ENCODE measurements at places on chromosomes 4 and X.

- no peak for DNase-seq
These were observed 117.2 kb downstream of the PRSS12 start for GRCh38 chr4:118235566-118236120.

DNA sequence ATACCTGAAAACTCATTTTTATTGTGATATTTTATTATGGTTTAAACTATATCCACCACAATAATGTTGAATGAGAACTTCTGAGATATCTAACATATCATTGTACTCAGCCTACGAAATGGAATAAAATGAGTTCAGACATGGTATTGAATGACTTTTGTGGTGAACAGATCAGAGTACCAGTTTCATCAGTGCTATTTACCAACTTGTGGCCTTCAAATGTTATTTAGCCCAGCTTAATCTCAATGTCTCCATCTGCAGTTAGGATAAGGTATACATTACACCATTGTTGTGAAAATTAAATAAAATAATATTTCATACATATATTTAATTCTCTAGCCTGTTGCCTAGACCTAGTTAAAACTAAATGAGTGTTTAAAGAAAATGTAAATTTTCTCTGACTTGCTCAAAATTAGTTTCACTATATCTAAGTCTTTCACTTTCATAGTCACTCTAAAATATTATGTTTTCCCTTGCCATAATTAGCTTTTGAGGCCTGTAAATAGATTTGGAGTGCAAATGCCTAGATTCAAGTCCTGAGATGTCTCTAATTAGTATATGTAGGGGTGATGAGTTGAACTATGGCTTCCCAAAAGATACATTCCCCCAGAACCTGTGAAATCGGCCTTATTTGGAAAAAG lies 594.2 kb downstream of the STPG2 start:
- DNase-seq: no peak

DNA sequence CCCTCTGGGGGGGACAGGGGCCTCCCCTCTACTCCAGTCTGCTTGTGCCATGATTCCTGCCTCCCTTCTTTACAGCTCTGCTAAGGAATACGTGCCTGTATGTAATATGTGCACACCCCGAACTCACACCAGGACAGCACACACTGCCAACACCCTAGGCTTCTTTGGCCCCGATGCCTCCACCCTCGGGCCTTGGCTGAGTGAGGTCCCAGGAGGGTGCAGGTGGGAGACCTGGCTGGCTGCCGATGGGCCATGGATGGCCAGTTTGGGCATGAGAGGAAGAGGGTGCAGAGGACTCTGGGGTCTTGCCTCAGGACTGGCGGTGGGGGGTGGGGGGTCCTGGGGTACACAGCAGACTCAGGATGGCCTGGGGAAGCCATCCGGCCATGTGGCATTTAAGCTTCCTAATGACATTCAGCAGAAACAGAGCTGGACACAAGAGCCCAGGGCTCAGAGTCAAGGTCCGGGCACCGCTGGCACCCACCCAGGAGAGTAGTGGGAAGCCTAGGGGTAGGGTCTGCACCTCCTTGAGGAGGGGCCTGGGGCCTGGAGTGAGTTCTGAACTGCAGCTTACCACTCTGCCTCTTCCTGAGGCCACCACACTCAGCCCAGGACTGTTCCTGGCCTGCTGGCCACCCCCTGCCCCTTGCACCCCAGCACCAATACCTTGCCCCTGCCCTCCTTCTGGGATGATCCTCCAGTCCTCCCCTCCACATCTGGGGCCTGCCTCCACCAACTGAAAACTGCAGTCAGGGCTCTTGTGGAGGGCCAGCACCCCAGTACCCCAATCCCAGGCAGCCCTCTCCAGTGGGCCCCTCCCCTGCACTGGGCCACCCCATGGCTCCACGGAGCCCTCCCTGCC lies 2.1 kb upstream of the PCGF3 start:
- DNase-seq: no peak

- DNase-seq: peak; percentile 1
These were observed 33.2 kb downstream of the FGFRL1 start for GRCh38 chr4:1044469-1045192.

Data from activated CD8-positive, alpha-beta memory T cell treated with anti-CD3 and anti-CD28 coated beads, Interleukin-2, amount 50 U/mL, for 4 hours (primary cell).